Upper lobe of left lung (tissue), 6 donors: ENCODE measurements at places on chromosomes 5 and 9. TPM values are rescaled to one million over a fixed set of nuclear protein-coding genes. Genes with fewer than 3 reads are reported as not detected.
A peak's percentile ranks its signal among the peaks of the same experiment; 100 is the strongest.

SPINK7 gene
- total RNA-seq: not detected

COL23A1 gene
- total RNA-seq: 3.1 TPM

GRCh38 chr9:133581513-133582343, 27.5 kb downstream of the FAM163B start:
- H3K27me3 ChIP-seq: peaks cover 12% of the 10 kb centered on the region
- no peak for DNase-seq
- H3K4me3 ChIP-seq: no peak overlapping the region

DNA sequence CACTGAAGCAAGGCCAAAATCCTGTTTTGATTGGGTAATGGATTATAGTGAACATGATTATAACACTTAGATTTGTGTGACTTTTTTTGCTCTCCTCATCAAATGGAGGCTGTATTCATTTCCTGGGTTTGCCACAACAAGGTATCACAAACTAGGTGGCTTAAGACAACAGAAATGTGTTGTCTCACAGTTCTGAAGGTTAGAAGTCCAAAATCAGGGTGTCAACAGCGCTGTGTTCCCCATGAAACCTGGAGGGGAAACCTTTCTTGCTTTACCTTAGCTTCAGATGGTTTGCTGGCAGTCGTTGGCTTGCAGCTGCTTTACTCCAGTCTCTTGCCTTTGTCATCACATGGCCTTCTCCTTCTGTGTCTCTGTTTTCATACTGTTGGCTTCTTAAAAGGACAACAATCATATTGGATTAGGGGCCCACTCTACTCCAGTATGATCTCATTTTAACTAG, 32.4 kb downstream of the CDC42SE2 start:
- no peak overlapping the region for H3K4me3 ChIP-seq
- H3K36me3 ChIP-seq: no peaks in the 10 kb centered on the region
- no peaks in the 10 kb centered on the region for H3K4me1 ChIP-seq
- no peaks in the 10 kb centered on the region for H3K27me3 ChIP-seq

DNA sequence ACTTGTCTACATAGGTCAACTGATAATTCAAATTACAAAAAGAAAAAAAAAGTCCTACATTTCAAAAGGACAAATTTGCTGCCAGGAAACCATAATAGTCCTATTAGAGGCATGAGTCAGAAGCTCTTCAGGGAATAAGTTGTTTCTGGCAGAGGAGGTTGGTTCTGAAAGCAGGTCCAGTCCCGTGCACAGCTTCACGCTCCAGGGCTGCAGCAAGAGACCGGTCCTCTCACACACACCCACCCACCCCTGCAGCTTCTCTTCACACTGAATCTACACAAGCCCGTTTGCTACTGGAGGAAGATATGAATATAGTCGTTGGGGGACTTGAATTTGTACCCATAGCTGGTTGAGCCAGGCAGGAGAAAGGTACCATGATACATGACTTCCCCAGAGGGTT, 36.9 kb upstream of the SLC1A3 start:
- no peak overlapping the region for H3K4me3 ChIP-seq
- no peaks in the 10 kb centered on the region for H3K36me3 ChIP-seq
- no peak overlapping the region for H3K27ac ChIP-seq
- no peaks in the 10 kb centered on the region for H3K27me3 ChIP-seq

GRCh38 chr5:132456296-132456986, 34.1 kb downstream of the IRF1 start:
- peak overlapping the region; percentile 90 for H3K27ac ChIP-seq
- peak overlapping the region; percentile 17 for H3K4me3 ChIP-seq
- no peak for DNase-seq
- H3K4me1 ChIP-seq: peaks cover 59% of the 10 kb centered on the region
- H3K27me3 ChIP-seq: no peaks in the 10 kb centered on the region
- H3K36me3 ChIP-seq: no peaks in the 10 kb centered on the region

DNA sequence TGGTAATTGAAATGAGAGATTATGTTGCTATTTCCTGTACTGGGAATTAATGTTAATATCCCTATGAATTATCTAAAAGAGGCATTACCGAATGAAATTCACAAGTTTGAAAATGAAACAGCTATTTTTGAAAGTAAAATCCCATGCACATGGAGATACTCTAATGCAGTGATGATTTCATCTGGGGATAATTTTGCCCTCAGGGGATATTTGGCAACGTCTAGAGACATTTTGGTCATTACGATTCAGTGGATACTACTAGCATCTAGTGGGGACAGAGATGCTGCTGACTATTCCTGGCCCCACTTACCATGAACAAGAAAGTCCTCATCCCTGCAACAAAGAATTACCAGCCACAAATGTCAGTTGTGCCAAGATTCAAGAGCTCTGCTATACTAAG, 500.9 kb downstream of the EFNA5 start:
- H3K27ac ChIP-seq: no peak overlapping the region
- H3K4me3 ChIP-seq: no peak overlapping the region
- no peaks in the 10 kb centered on the region for H3K36me3 ChIP-seq
- H3K27me3 ChIP-seq: no peaks in the 10 kb centered on the region
- no peaks in the 10 kb centered on the region for H3K4me1 ChIP-seq
